B cell (primary cell): ENCODE measurements at places on chromosomes 12 and 14. TPM values are rescaled to one million over a fixed set of nuclear protein-coding genes. Genes with fewer than 3 reads are reported as not detected.

The B3GNT4 gene
- 0.12 TPM in 1 of 2 replicates, not detected in the other for total RNA-seq

The ATF1 gene
- total RNA-seq, result 39.5 and 45.4 TPM in 2 replicates

The RPL10L gene
- total RNA-seq, result not detected in 2 replicates

The NPAS3 gene
- not detected in 2 replicates for total RNA-seq

The CDH24 gene
- total RNA-seq, result 0.96 and 1.2 TPM in 2 replicates

DNA sequence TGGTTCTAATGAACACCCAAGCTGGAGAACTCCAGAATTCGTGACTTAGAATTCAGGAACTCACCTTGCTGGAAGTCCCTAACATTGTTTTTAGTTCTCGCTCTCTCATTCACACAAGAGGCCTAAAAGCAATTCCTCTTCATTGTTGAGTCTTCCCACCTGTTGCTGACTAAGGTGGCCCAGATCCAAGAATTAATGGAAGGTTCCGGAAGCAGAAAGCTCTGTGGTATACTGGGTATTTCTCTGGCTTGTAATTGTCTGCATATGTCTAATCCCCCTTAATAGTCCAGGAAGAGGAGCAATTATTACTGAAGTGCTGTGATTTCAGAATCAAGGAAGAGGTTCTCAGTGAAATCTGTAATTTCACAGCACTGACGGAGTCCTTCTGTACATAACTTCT is 31.4 kb downstream of the TMEM233 start:
- H3K36me3 ChIP-seq, result no peaks in the 10 kb centered on the region
- no peak for DNase-seq
- H3K4me3 ChIP-seq, result no peak overlapping the region
- H3K4me1 ChIP-seq, result no peaks in the 10 kb centered on the region
- H3K27ac ChIP-seq, result no peak overlapping the region

DNA sequence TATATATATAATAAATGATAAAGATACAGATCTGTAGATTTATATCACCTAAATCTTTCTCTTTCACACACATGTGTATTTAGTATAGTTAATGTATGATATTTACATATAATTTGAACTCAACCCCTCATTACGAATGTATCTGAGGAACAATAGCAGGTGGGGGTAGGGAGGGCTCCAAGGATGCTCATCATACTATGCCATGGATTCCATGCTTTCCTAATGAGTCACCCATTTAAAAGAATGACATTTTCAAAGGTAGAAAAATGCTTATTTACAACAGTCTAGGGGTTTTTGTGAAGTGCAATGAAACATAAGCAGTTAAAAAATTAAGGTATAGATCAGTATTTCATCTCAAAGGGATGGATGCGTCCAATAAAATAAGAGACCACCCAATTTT is 181.6 kb downstream of the SOX5 start:
- no peaks in the 10 kb centered on the region for H3K4me1 ChIP-seq
- no peak for DNase-seq
- H3K27ac ChIP-seq, result no peak overlapping the region
- no peaks in the 10 kb centered on the region for H3K36me3 ChIP-seq
- H3K27me3 ChIP-seq, result no peaks in the 10 kb centered on the region
- H3K4me3 ChIP-seq, result no peak overlapping the region

GRCh38 chr12:5073853-5074252 is 30.2 kb downstream of the KCNA5 start:
- H3K27ac ChIP-seq, result no peak overlapping the region
- DNase-seq, result no peak
- no peaks in the 10 kb centered on the region for H3K4me1 ChIP-seq
- no peaks in the 10 kb centered on the region for H3K27me3 ChIP-seq

GRCh38 chr12:124685689-124686369 is 118.4 kb upstream of the NCOR2 start:
- no peak for DNase-seq
- H3K27ac ChIP-seq, result no peak overlapping the region
- H3K27me3 ChIP-seq, result no peaks in the 10 kb centered on the region
- H3K4me1 ChIP-seq, result peaks cover 12% of the 10 kb centered on the region

GRCh38 chr12:125083072-125083471 is 17.8 kb downstream of the AACS start:
- DNase-seq, result no peak
- H3K36me3 ChIP-seq, result no peaks in the 10 kb centered on the region
- H3K4me3 ChIP-seq, result no peak overlapping the region
- H3K27ac ChIP-seq, result no peak overlapping the region

GRCh38 chr12:104411826-104412641 is 44.7 kb upstream of the CHST11 start:
- no peaks in the 10 kb centered on the region for H3K27me3 ChIP-seq
- no peak overlapping the region for H3K27ac ChIP-seq
- H3K36me3 ChIP-seq, result no peaks in the 10 kb centered on the region
- no peak for DNase-seq

DNA sequence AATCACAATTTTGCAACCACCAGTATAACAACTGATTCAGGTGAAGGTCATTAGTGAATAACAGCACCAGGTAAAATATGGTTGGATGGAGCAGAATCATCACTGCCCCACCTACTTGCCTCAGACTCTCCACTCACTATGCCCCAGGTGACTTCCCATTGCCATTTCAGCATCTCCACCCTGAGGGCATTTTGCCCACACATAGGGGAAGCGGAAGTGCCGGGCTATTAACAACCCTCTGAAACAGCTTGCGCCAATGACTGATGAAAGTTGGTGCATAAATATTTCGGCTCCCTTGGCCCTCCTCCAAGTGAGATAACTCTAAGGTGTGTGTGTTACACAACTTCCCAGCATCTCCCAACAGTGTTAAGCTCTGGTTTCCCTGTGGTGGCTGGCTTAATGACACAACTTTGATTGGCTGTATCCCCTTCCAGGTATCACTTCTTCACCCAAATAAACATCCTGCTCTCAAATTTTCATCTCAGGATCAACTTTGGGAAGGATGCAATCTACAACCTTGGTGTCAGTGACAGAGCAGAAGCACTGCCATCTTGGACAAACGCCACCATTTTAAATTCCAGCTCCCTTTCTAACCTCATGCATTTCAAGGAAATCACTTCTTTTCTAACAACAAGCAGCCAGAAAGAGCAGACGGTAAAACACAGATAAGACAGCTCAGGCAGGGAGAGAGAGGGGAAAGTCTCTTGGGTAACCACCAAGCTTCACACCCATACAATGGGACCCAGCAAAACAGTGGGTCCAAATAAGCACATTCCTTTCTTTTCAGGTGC is 73.6 kb upstream of the PPP2R5C start:
- no peaks in the 10 kb centered on the region for H3K4me1 ChIP-seq
- no peak overlapping the region for H3K4me3 ChIP-seq
- no peak for DNase-seq
- H3K27me3 ChIP-seq, result no peaks in the 10 kb centered on the region
- no peaks in the 10 kb centered on the region for H3K36me3 ChIP-seq

- no peaks in the 10 kb centered on the region for H3K36me3 ChIP-seq
- H3K4me1 ChIP-seq, result no peaks in the 10 kb centered on the region
- no peak for DNase-seq
- H3K4me3 ChIP-seq, result no peak overlapping the region
- H3K27ac ChIP-seq, result no peak overlapping the region
Measured at GRCh38 chr14:21735639-21736307, 62.2 kb upstream of the OR4E1 start.

DNA sequence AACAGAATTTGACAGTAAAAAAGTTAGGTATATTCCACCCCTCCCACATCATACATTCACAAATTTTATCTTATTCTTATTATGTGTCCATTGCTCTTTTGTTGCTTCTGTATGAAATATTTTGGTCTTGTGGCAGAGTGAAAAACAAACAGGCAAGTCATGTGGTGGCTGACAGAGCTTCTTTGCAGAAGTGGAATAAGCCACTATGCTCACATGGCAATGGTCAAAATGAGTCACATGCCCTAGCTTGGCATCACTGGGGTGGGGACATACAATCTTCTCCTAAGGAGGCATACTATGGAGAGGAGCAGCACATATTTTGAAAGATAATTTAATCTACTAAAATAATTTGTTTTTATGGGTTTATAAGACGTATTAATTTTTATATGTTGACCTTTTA is 27.7 kb upstream of the CMA1 start:
- H3K4me1 ChIP-seq, result no peaks in the 10 kb centered on the region
- no peak overlapping the region for H3K4me3 ChIP-seq

DNA sequence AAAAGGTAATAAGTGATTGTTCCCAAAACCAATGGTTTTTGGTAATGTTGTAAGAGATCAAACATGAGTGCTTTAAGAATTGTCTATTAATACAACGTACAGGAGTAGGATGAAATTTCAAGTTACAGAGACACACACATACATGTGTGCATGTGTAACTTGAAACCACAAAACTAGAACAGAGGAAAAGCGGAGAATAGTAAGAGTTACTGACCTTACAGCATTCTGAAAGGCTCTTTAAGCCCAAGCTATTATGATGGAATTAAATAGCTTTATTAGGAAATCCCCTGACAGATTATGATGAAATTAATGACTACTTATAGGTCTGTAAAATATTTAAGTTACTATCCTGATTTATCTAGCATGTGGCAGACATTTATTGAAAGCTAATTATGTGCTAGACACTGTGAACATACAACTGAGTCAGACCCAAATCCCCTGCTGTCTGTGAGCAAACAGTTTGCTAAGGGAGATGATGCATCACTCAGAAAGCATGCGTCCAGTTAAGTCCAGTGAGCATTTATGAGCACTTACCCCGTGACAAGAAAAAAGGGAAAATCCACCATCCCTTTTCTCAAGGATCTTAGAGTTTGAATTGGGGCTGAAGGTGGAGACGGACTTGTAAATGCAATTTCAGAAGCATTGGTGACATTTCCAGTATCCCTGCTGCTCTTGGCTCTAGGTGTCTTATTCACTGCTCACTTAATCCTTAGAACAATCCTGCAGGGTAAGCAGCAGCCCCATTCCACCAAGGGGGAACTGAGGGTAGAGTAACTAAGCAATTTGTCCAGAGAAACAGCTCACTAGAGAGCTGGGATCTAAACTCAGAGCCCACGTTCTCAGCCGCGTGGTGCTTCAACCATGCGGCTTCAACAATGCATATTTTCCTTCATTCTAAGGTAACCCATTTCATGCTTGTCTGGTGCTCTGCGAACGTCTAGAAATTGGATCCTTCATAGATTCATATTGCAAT is 117.4 kb downstream of the EML1 start:
- H3K27me3 ChIP-seq, result no peaks in the 10 kb centered on the region
- no peaks in the 10 kb centered on the region for H3K4me1 ChIP-seq
- no peaks in the 10 kb centered on the region for H3K36me3 ChIP-seq

GRCh38 chr12:38465020-38465419 is 148.4 kb downstream of the ALG10B start:
- H3K36me3 ChIP-seq, result no peaks in the 10 kb centered on the region
- no peak overlapping the region for H3K4me3 ChIP-seq
- H3K27me3 ChIP-seq, result no peaks in the 10 kb centered on the region
- no peaks in the 10 kb centered on the region for H3K4me1 ChIP-seq
- DNase-seq, result no peak

DNA sequence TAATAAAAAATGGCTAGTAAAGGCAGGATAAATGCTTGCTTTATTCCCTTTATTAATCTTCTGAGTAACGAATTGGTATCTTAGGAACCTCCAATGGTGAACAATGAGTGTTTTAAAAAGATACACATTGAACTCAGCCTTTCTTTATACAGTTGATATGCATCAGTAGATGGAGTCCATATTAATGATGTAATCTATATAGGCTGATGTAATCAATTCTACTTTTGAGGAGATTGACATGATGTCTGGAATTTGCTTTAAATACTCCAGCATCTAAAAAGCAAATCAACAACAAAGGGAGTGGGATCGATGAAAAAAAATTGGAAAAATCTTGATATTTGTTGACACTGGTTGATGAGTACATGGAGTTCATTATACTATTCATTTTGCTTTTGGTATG is 106.2 kb downstream of the ANO4 start:
- no peaks in the 10 kb centered on the region for H3K4me1 ChIP-seq
- no peak overlapping the region for H3K27ac ChIP-seq
- H3K36me3 ChIP-seq, result no peaks in the 10 kb centered on the region
- no peak overlapping the region for H3K4me3 ChIP-seq

GRCh38 chr12:71795901-71796300 is 41.2 kb downstream of the RAB21 start:
- H3K27ac ChIP-seq, result no peak overlapping the region
- H3K4me3 ChIP-seq, result no peak overlapping the region
- no peaks in the 10 kb centered on the region for H3K27me3 ChIP-seq
- DNase-seq, result no peak

- no peak overlapping the region for H3K27ac ChIP-seq
- H3K4me3 ChIP-seq, result no peak overlapping the region
- H3K27me3 ChIP-seq, result no peaks in the 10 kb centered on the region
- H3K4me1 ChIP-seq, result no peaks in the 10 kb centered on the region
- H3K36me3 ChIP-seq, result no peaks in the 10 kb centered on the region
- no peak for DNase-seq
Measured at GRCh38 chr12:16323010-16323409, 24.4 kb upstream of the MGST1 start.

DNA sequence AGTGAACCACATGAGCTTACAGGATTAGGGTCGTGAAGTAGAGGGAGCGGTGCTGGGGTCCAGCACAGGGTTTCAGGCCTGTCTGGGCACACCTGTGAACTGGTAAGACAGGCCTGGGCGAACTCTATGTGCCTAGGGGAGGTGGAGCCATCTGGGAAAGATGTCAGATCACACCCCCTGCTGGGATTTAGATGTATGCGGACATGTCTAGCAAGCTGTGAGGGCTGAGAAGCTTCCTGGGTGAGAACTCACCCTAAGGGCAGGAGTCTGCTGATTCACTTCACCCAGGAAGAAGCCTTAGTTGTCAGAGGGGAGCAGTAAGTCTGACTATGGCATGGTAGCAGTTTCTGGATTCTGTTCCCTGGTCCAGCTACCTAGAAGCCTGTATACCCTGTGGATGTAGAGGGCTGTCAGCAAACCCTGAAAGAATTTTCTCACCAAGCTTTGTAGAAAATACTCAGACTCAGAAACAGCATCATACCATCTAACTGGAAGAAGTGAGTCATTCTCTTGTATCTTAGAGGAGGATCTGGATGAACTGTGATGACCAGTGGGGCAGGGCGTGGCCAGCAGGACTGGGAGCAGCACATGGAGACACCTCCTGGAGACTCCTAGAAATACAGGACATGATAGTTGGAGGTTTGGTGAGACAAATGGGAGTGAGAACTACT is 11.2 kb upstream of the PYGL start:
- no peak overlapping the region for H3K27ac ChIP-seq
- DNase-seq, result no peak

DNA sequence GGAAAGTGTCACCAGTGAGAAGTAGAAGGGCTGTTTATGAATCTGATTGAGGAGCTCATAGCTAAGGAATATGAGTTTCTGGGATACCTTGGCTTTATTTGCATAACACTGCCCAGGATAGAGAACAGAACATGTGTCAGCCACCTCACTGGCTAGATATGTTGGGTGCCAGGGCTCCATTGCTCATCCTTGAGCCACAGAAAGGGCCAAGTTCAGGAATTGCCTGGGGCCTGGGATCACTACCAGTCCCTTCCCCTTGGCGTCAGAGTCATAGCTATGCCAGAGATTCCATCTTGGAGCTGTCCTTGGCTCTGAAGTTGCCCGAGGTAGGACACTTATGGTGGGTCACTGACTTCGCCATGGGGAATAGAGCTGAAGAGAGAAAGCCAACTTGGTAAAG is 49.0 kb downstream of the IFT43 start:
- H3K36me3 ChIP-seq, result peaks cover 4% of the 10 kb centered on the region
- no peak overlapping the region for H3K4me3 ChIP-seq
- no peak for DNase-seq
- H3K27ac ChIP-seq, result no peak overlapping the region
